ENCODE measurements at places on chromosomes 6 and 20.

DNA sequence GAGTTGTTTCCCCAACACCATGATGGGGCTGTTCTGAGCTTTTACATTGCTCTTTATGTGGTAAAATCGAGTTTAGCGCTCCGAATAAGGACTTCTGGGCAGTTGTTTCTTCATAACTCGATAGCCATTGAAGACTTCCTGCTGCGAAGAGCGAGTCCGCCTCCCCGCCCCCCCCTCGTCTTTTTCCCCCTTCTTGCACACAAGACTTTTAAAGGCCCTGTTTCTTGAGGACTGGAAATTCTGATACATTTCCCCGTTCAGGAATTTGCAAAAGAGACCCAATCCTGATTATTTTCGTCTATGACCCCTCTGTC, 1.5 kb upstream of the CITED2 start:
- no peak for DNase-seq

DNA sequence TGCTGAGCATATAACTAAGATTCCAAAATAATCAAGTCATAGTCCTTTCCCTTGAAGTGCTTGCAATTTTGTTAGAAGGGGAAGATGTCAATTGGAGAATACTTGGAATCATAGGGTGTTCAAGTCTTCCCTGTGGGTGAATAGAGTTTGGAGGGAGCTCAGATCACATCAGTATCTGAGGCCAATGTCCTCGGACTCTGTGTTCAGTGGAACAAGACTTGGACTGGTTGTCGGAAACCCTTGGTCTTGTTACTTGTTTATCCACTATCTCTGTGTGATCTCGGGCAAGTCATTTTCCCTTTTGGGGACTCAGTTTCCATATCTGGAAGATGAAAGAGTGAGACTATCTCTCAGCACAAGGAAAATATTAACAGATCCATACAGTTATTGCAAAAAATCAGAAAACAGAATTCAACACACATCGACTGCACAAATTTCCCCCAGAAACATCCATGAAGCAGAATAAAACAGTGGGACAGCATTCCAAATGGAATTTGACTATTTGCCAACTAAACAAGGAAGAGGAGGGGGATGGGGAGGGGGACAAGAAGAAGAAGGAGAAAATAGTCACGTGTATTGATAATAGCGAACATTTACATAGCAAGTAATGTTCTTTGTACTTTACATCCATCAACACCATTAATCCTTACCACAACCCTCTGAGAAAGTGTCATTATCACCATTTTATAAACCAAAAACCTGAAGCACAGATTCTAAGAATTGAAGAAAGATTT, 3.9 kb upstream of the EDEM2 start:
- DNase-seq, result no peak

DNA sequence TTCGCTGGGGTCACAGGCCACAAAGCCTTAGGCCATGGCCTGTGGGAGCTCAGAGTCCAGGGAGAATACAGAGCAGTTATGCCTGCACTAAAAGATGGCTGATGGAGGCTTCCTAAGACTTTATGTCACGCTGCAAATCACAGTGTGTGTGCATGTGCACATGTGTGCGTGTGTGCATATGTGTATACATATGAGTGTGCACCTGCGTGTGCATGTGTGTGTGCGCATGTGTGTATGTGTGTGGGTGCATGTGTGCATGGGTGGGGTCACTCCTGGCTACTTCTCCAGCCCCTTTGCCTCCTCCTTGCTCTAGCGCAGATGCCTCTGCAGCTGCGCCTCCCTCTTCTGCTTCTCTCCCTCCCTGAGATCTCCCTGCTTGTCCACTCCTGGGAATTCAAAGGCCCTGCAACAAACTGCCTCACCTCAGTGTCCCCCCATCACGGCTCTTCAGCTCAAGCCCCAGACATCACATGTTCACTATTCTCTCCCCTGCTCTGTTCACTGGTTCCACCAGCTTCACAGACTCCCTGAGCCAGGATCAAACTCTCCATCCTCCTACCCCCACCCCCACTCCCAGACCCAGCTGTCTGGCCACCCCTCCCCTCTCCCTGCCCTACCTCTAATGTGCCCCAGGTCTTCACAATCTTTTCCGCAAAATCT, 84.4 kb upstream of the NNAT start:
- no peak for DNase-seq

DNA sequence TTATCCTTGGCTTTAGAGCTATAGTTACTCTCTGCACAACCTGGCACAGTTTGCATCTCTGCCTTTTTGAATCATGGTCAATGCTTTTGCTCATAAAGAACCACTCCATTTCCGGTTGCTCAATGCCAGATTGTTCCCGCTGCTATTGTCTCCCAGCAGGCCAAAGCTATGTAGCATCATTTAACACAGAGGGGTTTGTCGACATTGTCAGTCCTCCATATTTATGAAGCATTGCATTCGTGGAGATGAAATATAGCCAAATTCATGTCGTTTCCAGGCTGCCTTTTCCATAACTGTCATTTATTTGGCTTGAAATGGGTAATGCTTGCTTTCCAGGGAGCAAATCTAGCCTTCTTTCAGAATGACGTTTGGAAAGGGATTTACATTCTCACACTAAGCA, 598.8 kb downstream of the EPHA7 start:
- no peak for DNase-seq

GRCh38 chr6:158222066-158222465, 53.9 kb downstream of the GTF2H5 start:
- no peak for DNase-seq

GRCh38 chr6:37679539-37680476, 17.9 kb downstream of the MDGA1 start:
- DNase-seq, result no peak

DNA sequence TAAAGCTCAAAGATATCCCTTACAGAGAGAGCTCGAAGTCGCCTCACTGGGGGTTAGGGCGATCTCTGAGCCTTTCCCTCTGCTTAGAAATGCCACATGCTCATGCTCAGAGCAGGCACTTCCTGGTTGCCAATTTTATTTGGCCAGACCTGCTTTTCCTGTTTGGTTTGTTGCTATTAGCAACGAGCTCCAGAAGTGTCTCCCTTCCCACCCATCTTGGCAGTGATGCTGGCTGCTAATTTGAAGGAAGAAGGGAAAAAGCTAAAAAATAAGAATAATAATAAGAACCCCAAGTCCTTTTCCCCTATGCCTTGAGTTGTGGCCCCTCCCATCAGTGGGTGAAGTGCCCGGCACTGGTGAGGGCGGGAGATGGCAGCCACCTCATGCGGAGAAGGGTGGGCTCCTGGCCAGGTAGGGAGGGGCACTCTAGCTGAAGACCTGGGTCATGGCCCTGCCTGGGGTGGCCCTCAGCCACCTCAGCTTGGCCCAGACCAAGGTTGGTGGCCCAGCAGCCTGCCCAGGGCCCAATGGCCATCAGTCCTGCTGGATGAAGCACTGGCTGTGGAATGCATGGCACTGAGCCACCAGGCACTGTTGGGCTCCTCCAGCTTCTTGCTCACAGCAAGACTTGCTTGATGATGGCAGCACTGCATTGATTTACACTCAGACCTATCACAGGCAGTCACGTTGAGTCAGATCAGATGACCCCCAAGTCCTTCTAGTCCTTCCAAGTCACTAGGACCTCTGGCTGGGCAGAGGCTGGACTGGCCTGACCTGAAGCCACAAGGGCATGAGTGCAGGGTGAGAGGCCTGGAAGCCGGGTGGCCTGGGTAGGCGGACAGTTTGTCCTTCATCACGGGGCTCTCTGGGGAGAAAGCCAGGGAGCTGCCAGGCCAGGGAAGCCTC, 79.0 kb downstream of the SYNJ2 start:
- DNase-seq, result no peak

DNA sequence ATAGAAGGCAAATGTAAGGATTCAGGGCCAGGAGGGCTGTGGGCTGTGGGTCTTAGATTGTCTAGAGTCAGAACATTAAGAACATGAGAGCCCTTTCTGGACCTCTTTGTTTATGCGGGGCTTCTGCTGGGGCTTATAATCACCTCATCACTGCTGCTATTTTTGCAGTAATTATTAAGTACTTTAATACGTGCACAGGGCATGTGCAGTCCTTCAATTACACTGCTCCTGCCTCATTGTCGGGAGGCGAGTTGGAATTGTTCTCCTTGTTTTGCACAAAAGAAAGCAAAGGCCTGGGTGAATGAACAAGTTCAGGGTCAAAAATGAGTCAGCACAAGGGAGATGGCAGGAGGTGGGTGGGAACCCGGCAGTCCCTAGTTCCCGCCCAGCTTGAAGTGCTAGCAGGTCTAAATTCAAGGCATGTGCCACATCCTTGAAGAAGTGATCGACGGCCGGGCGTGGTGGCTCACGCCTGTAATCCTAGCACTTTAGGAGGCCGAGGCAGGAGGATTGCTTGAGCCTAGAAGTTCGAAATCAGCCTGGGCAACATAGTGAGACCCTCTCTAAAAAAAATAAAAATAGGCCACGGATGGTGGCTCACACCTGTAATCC, 34.4 kb upstream of the PTPN1 start:
- DNase-seq, result no peak

DNA sequence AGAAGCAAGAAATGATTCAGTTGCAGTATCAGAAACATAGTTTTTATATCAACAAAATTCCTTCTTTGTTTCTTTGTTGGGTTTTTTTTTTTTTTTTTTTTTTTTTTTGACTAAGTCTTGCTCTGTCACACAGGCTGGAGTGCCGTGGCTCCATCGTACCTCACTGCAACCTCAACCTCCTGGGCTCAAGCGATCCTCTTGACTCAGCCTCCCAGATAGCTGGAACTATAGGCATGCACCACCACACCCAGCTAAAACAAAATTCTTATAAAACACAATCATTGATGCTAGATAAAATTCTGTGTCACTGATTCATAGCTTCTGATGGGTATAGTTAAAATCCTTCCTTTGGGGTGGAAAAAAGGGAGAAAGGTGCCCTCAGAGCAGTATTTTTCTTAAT, 110.3 kb upstream of the TNFAIP3 start:
- DNase-seq, result no peak
